ENCODE measurements at places on chromosomes 6 and 20. TPM values are rescaled to one million over a fixed set of nuclear protein-coding genes. Genes with fewer than 3 reads are reported as not detected.

The MAFB gene
- polyA plus RNA-seq = 6.9 TPM

The OR12D2 gene
- polyA plus RNA-seq = not detected

The TMC2 gene
- not detected for polyA plus RNA-seq

The TAGAP gene
- polyA plus RNA-seq = 0.63 TPM

The RIPOR3 gene
- 12.9 TPM for polyA plus RNA-seq

The BTN1A1 gene
- not detected for polyA plus RNA-seq

The PLG gene
- polyA plus RNA-seq = not detected

The EEF1A1 gene
- polyA plus RNA-seq = 2,506 TPM
